NCI-H187 (cell line): ENCODE measurements at places on chromosomes 3 and 15.

DNA sequence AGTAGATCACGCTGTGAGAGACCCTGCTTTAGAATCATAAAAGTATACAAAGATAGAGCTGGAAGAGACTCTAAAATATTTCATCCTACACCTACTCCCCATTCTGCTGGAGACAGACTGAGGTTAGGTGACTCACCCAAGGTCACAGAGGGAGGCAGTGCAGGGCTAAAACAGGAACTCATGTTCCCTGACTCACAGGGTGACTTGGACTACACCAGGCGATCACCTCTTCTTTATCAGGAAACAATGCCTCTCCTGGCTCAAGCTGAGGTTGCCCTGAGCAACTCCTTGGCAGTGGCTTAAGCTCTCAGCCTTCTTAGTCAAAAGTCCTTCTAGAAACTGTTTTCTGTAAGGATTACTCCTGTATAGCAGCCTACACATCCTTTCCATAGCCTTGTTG, 26.4 kb upstream of the TNFAIP8L3 start:
- DNase-seq: no peak

DNA sequence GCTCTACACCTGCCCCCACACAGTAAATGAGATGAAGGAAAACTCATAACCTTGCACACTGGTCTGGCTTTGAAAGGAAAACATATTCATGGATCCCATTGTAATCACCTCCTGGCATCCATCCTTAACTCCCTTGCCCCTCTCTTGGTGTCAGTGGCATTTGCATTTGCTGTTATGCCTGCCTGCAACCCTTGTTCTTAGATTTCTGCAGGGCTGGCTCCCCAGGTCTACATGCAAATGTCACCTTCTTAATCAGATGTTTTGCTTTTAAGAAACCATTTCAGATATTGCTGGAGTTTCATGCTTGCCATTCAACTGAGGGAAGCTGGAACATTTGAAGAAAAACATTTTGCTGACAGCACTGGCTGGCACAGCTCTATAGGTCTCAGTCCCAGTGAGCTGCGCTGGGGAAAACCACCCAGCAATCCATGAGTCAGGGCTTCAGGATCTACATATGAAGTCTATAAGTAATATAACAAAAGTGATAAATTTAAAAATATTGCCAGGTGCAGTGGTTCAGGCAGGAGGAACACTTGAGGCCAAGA, 19.1 kb downstream of the LRRC2 start:
- DNase-seq: no peak

GRCh38 chr3:160003520-160004128, 15.0 kb downstream of the IL12A start:
- no peak for DNase-seq

DNA sequence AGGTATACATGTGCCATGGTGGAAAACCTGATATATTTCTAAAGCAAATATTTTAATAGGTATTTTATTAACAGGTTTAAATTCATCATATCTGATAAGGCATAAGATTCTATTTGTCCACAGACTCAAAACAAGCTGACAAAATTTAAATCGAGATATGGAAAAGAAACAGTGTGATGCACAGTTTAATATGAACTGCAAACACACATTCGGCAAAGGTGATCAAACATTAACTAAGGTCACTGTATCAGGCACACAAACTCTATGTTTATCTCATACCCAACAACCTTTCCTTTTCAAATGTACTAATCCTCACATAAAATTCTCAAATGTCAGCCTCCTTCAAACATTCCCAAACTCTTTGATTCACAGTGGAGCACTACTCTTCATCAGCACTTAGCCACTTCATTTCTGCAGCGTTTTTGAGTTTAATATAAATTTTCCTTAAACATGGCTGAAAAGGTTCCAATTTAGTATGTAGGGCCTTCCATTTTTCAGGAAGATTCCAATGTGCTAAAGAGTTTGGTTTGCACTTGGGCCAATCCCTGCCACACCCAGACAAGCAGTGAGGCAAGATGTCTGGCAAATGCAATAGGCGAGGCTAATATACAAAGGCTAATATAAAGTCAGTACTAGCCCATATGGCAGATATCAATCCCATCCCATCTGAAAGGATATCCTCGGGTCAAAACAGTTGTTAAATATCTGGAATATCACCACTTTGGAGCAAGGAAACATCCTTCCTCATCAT, 84.6 kb downstream of the GBE1 start:
- DNase-seq: no peak

GRCh38 chr3:63046152-63046551, 170.9 kb upstream of the CADPS start:
- no peak for DNase-seq

DNA sequence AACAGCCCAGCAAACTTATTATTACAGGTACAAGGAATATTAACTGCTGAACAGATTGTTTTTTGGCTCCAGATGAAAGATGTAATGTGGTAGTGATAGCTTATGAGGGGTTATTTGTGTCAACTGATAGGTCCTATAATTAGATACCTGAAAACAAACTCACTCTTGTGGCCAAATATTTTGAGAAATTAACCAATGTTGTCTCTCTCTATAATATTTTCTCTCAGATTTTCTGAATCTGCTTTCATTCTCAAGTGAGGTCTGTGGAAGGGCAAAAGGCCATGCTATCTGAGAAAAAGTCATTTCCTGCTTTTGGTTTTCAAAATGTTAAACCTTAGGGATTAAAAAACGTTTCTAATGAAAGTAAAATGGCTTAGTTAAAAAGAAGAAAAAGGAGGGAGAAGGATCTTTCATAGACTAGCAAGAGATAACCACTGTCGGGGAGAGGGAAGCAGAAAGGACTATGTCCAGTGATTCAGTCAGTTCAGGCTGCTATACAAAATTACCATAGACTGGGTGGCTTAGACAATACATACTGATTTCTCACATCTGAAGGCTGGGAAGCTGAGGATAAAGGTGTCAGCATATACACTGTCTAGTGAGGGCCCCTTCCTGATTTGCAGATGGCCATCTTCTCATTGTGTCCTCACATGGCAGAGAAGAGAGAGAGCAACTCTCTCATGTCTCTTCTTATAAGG, 277.5 kb upstream of the P2RY1 start:
- no peak for DNase-seq

DNA sequence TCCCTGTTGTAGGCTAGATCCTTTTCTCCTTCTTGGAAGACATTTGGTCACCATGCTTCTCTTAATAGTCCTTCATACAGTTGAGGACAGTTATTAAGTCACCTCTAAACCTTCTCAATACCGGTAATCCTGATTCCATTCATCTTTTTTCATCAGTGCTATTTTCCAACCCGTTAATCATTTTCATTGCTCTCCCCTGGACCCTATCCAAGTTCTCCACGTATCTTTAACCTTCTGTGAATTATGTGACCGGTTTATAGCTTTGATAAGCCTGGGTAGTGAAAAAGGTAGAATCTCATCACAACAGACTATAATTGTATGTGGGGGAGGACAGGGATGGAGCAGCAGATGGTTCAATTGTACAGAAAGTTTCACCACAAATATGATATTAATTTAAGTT, 168.5 kb downstream of the MECOM start:
- DNase-seq: no peak

DNA sequence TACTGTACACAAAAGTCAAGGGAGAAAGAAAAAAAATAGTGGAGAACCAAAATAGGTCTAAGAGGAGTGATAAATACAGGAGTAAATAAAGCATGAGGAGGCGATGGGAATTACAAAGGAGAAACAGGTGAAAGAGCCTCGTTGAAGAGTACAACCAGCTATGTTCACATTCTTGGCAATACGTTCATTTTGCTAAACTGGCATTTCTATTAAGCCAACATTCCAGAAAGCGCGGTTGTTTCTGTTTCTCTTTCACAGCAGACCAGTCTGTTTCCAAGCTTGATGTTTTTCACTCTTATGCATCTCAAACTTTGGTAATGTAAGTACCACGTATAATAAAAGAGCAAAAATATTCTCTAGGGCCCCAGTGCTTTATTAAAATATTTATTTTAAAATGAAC, 74.5 kb downstream of the NSUN3 start:
- no peak for DNase-seq

DNA sequence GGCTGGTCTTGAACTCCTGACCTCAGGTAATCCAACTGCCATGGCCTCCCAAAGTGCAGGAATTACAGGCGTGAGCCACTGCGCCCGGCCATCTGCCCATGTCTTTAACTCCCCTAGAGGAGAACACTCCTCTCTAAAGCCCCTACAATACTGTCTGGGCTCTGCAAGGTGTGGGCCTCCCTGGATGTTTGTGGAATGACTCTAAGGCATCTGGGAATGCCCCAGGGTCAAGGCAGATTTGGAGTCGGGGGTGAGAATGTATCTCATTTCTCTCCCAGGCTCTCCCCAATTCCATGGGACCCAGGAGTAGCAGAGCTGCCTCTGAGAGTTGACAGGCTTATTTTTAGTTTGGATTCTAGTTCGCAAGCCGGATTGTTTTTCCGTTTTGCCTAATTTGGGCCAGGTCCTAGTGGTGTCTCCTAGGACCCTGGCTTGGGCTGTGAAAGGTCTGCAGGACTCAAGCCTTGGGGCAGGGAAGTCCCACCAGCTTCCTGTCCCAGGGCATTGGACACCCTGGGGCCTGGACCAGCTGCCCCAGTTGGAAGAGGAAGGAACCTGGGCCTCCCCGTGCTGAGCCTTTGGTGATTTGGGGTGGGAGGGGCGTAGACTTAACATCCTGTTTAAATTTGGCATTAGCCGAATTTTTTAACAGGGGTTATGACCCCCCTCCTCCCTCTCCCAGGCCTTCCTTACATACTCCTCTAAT, 53.5 kb downstream of the MAGEF1 start:
- no peak for DNase-seq

GRCh38 chr3:19363071-19363470, 214.8 kb downstream of the KCNH8 start:
- no peak for DNase-seq
